CD4-positive, alpha-beta T cell (primary cell): ENCODE measurements at places on chromosomes 3 and 15.

GRCh38 chr3:19363071-19363470 is 214.8 kb downstream of the KCNH8 start:
- DNase-seq: no peak

- no peak for DNase-seq
Measured at GRCh38 chr15:47711655-47712054, 5.7 kb upstream of the SEMA6D start.

DNA sequence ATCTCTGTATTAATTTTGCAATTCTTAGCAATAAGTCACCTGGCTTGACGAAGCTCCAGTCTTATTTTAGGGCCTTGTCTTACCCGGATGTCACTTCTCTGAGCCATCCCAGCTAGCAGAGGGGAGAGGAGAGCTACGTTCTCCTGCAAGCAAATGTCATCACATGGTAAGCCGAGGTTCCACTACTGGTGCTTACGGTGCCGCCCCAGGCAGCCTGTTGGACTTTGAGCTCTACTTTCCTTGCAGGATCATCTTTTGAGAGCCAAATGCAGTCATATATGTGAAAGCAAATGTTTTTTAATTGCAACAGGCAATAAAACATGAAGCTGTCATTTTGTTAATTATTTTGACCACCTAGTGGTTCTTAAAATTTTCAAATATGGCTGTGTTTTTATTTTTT is 140.9 kb downstream of the FAM43A start:
- DNase-seq: no peak

GRCh38 chr3:177137774-177138705 is 59.2 kb downstream of the TBL1XR1 start:
- no peak for DNase-seq

- no peak for DNase-seq
Measured at GRCh38 chr3:177693616-177694264, 496.5 kb upstream of the TBL1XR1 start.

- DNase-seq: no peak
Measured at GRCh38 chr3:32381922-32382321, 9.7 kb upstream of the CMTM7 start.
